Stimulated activated CD8-positive, alpha-beta memory T cell treated with anti-CD3 and anti-CD28 coated beads, Interleukin-15, amount 100 ng/mL, for 24 hours (primary cell): ENCODE measurements at places on chromosomes 2 and 18.

DNA sequence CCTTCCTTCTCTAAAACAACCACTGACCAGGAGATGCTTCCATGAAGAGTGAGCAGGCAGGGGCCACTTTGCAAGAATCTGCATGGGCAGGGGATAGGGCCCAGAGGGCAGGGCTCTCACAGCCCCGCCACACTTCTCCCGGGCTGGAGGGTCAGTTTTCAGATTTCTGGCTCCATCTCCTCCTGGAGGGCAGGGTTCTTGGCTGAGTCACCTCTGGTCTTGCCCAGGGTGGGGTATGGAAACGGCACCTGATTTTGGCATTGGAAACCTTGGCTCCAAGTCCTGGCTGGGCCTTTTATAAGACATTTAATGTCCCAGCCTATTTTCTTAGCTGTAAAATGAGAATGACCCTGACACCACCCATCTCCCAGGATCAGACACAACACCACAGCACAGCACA is 27.6 kb upstream of the ASPRV1 start:
- no peak for DNase-seq

GRCh38 chr2:129905664-129906081 is 73.8 kb upstream of the RAB6C start:
- no peak for DNase-seq

- no peak for DNase-seq
Observed at GRCh38 chr18:70428439-70428838, 139.6 kb downstream of the SOCS6 start.

- DNase-seq = no peak
Observed at GRCh38 chr2:55103046-55103445, 52.8 kb upstream of the RTN4 start.

DNA sequence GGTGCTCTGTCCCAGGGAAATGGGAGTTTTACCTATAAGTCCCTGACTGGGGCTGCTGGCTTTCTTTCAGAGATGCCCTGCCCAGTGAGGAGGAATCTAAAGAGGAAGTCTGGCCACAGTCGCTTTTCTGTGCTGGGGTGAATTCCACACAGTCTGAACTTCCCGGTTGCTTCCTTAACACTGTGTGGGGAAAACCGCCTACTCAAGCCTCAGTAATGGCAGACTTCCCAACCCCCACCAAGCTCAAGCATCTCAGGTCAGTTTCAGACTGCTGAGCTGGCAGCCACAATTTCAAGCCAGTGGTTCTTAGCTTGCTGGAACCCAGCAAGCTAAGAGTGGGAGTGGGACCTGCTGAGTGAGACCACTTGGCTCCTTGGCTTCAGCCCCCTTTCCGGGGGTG is 54.9 kb downstream of the NUP35 start:
- no peak for DNase-seq

DNA sequence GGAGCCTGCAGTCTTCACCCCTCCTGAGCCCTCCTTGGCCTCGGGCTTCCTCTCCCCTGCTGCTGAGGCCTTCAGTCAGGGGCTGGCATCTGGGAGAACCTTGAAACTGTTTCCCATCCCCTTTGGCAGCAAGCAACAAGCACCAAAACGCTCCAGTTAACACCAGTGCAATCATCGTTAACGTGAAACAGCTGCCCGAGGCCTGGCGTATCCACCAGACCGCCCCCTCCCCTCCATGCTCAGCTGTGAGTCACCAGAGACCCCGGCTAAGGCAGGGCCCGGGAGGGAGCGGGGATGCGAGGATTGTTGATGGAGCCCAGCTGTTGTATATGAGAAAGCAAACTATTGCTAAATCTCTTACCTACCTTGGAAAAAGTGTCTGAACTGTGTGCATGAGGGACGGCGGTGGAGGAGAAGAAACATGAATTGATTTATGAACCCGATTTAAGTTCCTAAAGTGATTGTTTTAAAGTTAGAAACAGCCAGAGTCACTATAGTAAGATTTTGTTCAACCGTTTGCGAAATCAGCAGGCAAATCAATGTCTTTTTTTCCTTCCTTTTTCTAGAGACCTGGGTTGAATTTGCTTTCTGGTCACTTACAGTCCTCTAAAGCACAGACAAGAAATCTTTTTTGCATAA is 5.2 kb downstream of the ZFP36L2 start:
- DNase-seq = no peak
